Activated T-helper 1 cell treated with anti-CD3 and anti-CD28 coated beads, Interleukin-2, amount 50 U/mL, for 16 hours (primary cell): ENCODE measurements at places on chromosomes 6 and 20.

DNA sequence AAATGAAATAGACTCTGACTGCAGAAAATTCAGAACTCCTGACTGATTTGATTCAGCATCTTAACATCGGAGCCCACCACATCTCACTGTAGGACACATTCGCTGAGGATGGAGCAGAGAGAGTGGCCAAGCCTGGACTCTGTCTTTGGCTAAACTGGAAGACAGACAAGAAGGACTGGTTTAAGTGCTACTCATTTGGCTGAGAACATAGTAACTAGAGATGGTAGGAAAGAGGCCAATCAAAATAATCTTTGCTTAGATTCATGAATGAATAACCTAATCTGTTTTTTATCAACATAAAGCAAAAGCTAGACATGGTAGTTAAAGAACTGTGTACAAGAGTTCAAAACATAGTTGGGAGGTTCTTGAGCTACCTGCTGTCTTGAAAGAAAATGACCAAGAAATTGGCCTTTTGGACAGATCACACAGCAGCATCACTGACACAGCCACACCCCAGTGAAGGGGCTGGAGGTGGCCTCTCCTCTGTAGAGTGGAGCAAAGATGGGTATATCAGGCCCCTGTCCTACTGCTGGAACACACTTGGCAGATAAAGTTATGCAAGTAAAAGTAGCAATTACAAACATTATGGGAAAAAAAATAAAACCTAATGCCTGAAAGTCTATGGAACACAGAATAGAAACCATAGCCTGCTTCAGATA lies 87.1 kb upstream of the NT5E start:
- no peak for DNase-seq

DNA sequence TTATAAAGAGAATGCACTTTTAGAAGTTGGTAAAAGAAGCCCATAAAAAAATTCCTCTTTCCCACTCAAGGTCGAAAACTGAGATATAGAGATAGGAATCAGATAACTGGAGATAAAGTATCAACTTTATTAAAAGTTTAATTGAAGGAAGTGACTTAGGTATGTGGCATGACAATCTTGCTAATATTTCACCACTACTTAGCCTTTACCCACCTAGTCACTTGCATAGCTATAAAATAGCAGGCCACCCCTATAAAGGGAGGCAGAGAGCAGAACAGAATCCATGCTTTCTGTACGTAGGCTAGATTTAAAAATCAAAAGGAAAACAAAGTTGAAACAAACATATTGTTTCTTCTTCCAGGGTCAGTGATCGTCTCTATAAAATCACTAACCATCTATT lies 13.2 kb upstream of the TBC1D32 start:
- no peak for DNase-seq

GRCh38 chr6:168533414-168533813 lies 92.4 kb downstream of the SMOC2 start:
- no peak for DNase-seq

- DNase-seq, result no peak
These were observed 44.6 kb downstream of the CPNE5 start for GRCh38 chr6:36794713-36795065.

DNA sequence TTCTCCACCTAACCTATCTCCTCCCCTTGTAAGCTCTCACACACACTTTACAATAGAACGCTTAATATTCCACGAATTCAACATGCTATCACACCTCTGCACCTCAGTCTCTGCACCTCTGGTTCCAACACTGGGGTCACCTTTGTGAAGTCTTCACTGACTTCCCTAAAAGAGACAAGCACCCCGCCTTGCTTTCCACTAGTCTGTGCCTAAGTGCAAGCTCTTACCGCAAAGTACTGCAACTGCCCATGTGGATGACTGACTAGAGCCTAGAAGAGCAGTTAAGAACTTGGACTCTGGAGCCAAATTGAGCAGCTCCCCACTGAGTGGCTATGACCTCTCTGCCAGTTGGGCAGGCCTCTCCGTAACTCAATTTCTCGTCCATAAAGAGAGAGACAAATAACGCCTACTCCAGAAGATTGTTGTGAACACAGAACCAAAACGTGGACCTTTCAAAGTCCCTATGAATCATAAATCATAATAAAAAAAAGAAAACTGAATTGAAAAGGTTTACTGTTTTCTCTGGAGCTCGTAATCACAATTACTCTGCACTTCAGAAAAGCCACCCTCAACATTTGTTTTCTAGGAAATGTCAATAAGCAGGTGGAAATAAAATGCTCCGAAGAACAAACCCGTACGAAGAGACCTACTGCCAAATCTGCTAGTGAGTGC lies 1.2 kb downstream of the IFNGR1 start:
- no peak for DNase-seq

- no peak for DNase-seq
These were observed 403.6 kb downstream of the PLCB1 start for GRCh38 chr20:8535403-8536261.

DNA sequence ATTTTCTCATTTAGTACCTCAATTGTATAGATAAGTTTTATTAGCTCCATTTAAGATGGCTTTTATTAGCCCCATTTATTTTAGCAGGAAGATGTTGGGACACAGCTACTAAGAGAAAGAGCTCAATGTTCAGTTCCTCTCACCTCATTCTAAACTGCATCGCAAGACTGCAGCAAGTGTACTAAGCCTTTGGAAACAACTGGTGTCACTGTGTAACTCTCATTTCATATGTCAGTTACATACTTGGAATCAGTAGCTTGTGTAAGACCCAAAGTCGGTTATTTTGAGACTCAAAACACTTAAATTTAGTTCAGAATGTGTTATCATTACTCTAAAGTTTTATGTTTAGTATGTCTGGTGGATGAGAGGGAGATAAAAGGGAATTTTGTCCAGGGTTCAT lies 482.9 kb downstream of the BMP2 start:
- DNase-seq, result no peak

- DNase-seq, result no peak
These were observed 31.5 kb downstream of the MAFB start for GRCh38 chr20:40657526-40657925.

DNA sequence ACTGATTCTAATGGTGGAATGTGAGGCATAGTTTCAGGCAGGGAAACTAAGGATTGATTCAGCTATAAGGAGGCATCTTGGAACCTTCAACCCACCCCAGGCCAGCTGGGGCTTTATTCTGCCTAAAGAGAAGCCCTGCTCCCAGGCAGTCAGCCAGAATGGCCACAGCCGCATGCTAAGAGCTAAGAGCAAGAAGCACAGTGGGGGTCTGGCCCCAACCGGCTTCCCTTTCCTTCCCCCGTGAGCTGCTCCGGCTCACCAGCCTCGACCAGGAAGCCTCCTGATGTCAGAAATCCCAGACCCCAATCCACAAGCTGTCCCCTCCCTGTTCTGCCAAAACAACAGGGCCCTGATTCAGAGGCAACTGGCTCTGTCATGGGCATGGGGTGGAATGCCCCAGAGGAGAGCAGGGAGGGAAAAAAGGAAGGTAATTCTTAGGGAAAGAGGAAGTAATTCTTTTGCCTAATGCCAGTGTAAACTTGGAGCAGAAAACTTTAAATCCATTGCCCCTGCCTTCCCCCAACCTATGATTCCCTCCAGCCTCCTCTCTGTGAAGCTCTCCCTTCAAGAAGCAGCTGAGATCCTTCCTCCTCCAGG lies 6.9 kb downstream of the GRM4 start:
- DNase-seq, result no peak

DNA sequence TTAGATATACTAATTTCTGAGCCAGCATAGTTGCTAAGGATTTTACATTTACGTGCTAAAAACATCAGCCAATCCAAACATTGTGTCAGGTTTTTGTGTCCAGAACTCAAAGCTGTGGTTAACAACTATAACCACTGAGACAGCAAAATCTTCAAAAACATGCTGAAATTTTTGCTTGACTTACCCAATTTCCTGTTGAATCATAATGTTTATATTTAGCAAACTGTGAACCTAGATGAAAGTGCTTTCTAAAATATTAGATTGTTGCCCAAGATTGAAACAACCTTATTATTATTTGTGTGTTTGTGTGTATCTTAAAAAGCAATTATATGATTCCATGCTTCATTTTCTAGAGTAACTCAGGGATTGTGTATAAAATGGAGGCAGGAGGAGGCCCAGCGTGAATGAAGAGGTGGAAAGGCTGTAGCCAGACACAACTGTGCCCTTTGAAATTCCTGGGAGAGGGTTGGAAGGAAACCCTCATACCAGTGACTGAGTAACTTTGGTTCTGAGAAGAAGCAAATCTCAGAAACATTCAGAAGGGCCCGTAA lies 48.0 kb downstream of the ARMC2 start:
- no peak for DNase-seq

- DNase-seq, result peak; percentile 7
These were observed 706 bp upstream of the NANP start for GRCh38 chr20:25624500-25624939.

DNA sequence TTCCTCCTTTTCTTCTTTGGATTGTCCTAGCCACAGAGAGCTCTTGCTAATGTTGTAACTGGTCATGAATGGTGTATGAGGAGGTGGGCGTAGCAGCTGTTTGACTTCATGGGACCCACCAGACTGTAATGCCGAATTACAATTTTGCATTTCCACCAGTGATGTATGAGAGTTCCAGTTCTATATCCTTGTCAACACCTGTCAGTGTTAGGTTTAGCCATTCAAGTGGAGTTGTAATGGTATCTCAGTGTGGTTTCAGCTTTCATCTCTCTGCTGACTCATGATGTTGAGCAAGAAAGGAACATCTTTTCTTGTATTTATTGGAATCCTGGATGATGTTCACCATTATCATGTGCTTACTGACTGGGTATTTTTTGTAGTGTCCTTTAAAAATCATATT lies 5.1 kb downstream of the IGF2R start:
- DNase-seq, result no peak

GRCh38 chr20:15498926-15499325 lies 1074.3 kb downstream of the KIF16B start:
- DNase-seq, result no peak

GRCh38 chr6:42870145-42870936 lies 9.1 kb upstream of the RPL7L1 start:
- no peak for DNase-seq

- DNase-seq, result peak; percentile 19
These were observed 102.5 kb downstream of the NOL4L start for GRCh38 chr20:32482442-32483261.

GRCh38 chr6:5007531-5007930 lies 3.7 kb upstream of the RPP40 start:
- DNase-seq, result no peak

DNA sequence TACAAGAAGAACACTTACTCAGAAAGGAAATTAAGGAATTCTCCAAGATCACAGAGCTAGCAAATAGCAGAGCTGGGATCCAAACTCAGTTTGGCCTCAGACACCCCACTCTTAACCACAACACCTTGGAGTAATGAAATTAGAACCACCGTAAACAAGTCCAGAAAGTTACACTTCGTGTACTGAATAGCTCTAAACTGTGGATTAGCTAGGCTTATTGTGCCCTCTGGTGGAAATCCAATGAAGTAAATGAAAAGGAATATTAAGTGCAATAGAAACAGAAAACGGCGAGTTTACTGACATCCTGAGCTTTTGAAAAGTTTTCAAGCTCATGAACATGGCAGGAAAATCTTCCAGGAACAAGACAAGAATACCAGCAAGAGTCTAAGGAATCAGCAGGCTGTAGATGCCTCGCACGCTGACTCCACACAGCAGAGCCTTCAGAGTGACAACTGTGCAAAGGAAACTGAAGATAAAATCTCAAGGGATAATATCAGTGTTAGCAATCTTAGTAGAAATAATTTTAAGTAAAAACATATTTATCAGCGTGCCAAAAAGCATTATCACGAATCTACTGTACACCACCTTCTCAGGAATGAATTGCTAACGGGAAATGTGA lies 34.6 kb downstream of the FBXO5 start:
- no peak for DNase-seq

- DNase-seq, result no peak
These were observed 3.2 kb downstream of the HMGA1 start for GRCh38 chr6:34239893-34240292.

GRCh38 chr6:118202517-118202916 lies 295.5 kb downstream of the SLC35F1 start:
- DNase-seq, result no peak

DNA sequence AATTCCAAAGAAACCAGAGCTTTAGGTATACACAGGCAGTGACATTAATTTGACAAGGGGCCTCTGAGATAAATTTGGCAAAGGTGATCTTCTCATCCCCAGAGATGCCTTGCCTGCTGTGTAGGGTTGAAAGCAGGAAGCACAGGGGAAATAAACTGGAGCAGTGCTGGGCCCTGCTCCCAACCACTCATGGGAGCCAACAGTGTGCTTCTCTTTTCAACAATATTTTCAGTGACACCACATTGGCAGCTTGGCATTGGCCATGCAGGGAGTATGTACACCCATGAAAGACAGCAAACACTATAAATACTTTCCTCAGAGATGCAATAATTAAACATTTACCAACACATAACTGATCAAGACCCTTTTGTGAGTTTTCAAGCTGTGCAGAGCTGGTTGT lies 90.7 kb upstream of the F13A1 start:
- DNase-seq, result no peak

DNA sequence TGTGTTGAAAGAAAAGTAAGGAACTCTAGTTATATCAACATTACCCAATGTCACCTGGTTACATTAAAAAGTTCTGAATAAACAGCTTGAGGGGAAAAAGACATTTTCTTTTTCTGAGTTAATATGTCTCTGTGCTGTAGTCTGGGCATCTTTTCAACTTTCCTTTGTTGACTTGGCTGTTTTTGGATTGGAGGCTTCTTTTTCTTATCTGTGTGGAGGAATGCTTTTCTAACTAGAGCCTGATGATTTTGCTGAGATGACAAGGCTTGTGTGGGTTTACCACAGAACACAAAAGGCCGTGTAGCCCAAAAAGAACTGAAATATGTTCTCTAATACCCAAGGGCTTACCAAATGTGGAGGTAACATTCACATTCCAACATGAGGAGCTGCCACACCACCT lies 161.8 kb downstream of the KCNQ5 start:
- DNase-seq, result no peak

- no peak for DNase-seq
These were observed 293.4 kb downstream of the TFAP2C start for GRCh38 chr20:56922497-56922896.

- DNase-seq, result no peak
These were observed 3.5 kb downstream of the TGM3 start for GRCh38 chr20:2299301-2299700.

DNA sequence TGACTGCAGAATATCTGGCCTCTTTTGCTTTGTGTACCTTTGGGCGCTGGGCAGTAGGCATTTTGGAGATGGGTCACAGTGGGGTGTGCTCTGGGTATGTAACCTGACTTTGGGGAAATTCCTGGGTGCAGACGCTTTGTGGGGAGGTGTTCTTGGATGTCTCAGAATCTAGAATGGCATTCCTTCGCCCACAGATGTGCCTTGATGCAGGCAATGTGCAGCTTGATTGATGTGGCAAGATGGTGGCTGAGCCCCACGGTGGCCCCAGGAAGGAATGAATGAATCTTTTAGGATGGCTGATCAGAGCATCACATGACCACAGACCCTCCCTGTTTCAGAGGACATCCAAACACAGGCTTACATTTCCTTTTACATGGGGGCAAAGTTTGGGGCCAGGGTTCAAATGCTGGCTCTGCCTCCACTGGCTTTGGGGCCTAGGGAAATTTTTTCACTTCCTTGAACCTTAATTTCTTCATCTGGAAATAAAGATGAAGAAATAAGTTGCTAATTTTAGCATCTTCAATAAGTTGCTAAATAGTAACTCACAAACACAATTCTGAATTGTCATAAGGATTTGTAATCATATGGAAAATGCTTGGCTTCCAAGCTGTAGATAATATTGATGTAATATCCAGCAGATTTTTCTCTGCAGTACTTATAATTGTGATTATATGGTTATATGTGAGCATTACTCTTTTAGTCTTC lies 5.6 kb downstream of the PPP1R16B start:
- DNase-seq, result no peak

GRCh38 chr6:34597605-34598353 lies 41.6 kb upstream of the SPDEF start:
- no peak for DNase-seq
